ENCODE measurements at places on chromosomes 5 and 9.

DNA sequence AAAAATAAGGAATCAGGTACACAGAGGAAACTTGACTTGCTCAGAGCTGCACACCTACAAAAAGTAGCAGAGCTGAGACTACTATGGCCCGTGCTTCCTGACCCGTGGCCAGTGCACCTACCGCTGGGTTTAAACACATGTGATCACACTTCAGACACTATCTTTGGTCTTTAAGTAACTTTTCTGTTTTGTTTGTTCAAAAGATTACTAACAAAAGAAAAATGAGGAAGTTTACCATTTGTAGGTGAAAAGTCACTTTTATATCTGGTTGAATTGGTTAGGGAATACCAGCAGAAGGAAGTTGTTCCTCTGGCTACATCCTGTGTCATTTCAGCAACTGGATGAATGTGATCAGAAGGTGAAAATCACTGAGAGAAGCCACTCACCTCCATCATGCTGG is 6.5 kb upstream of the SYK start:
- DNase-seq: no peak

- DNase-seq: no peak
Observed at GRCh38 chr5:179240561-179240960, 104.7 kb downstream of the ADAMTS2 start.

DNA sequence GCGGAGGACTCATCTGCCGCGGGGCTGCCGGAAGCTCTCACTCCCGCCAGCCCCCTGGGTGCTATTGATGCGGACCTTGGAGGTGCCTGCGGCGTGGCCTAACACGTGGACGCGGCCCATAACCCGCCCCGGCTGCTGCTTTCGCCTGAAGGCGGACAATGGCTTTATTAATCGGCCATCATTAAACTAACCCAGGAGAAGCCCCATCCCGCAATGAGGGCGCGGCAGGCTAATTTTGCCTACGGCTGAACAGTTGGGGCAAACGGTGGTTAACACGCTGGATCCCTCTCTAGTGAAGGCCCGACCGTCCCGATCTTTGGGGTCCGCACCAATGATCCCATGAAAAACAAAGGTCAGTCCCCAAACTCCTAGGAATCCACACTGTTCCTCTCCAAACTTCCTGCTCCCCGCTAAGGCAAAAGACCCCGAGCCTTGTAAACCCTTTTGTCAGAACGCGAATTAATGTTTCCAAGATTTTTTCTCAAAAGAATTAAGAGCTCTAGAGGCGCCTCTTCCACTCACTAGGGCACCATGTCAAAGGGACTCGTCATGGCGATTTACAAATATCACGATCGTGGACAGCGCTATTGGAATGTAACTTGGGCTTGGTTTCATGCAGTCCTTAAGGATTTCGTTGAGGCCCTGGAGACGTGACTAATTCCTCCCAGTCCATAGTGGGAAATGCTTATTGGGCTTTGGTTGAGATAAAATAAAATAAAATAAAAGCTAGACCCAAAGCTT is 193.1 kb downstream of the MEF2C start:
- no peak for DNase-seq

GRCh38 chr5:2017540-2018389 is 135.0 kb upstream of the IRX4 start:
- DNase-seq: peak; percentile 22

GRCh38 chr9:89657765-89658164 is 53.0 kb downstream of the GADD45G start:
- DNase-seq: no peak

DNA sequence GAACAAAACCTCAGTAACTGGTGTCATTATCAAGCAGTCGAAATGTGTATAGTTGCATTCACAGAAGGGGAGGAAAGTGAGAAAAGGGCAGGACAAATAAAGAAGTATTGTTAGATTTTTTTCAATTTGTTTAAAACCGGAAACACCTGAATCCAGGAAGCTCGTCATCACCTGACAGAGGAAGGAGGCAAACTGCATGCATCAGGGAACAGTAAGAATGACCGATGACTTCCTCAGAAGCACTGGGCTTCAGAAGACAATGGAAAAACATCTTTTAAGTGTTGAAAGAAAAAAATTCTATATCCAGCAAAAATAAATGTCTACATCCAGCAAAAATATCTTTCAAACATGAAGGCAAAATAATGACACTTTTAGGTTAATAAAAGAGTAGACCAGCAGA is 29.5 kb downstream of the PLEKHG4B start:
- DNase-seq: no peak

GRCh38 chr5:34053571-34054399 is 10.8 kb upstream of the C1QTNF3 start:
- DNase-seq: no peak

DNA sequence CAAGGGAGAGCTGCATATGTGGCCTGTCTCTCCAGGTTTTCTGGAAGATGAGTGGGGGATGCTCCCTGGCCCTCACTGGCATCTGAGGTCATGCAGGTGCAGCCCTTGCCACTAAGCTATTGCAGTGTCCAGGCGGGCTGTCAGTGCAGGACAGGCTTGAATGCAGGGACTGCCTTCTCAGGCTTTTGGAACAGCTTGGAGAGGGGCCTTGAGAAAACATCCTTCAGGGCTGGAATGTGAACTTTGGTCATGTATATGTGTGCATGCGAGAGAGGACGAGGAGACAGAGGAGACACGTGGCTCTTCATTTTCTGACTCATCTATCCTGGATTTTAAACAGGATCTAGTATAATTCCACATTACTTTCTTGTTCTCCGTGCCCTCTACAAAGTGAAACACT is 90.3 kb downstream of the MACROH2A1 start:
- no peak for DNase-seq

- DNase-seq: no peak
Observed at GRCh38 chr9:121322737-121323448, 47.2 kb downstream of the STOM start.

DNA sequence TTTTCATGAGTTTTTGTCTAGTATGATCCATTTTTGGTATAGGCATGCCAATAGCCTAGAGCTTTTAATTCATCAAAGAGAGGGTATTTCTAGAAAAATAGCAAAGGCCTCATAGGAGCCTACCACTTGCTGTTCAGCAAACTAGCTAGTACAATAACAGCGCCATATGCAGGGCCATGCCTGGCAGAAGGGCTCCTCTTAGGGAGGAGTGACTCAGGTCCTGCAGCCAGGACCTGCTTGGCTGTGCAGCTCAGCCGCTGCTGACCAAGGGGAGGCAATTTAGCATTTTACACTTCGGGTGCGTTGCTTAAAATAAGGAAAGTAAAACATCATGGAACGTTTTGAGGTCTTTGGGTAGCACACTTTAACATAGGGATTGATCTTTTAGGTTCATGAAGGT is 100.6 kb downstream of the TRIO start:
- no peak for DNase-seq

DNA sequence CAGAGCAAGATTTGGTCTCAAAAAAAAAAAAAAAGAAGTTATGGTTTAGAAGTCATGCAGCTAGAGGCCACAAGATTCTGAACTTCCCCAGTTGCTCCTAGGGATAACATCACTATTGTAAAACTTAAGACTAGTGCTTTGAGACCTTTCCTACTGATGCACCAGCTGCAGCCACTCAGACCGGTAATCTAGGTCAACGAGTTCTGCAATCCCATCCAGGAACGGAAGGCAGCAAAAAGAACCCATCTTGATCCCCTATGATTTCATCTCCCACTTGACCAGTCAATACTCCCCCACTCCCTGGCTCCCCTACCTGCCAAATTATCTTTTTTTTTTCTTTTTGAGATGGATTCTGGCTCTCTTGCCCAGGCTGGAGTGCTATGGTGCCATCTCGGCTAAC is 46.9 kb upstream of the TTC39B start:
- DNase-seq: no peak

GRCh38 chr9:94700445-94700844 is 26.1 kb upstream of the AOPEP start:
- no peak for DNase-seq

GRCh38 chr9:71249729-71250317 is 128.4 kb upstream of the TRPM3 start:
- no peak for DNase-seq

DNA sequence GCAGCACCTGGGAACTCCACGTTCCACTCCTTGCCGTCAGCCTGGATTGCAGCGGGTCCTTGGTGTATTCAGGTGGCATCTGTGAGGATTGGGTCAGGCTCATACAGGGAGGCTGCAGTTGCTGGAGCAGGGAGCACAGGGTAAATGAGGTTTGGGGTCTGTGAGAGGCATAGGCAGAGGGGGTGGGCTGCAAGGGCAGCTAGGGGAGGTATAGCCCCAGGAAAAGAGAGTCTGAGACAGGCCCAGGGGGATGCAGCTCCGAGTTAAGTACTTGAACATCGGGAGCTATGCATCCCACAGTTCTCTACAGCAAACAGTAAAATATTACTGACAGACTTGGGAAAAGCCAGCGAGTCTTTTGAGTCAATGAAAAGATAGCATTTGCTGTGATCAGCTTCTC is 101.6 kb downstream of the TRIO start:
- no peak for DNase-seq

- DNase-seq: no peak
Observed at GRCh38 chr9:94922098-94922607, 195.7 kb downstream of the AOPEP start.

DNA sequence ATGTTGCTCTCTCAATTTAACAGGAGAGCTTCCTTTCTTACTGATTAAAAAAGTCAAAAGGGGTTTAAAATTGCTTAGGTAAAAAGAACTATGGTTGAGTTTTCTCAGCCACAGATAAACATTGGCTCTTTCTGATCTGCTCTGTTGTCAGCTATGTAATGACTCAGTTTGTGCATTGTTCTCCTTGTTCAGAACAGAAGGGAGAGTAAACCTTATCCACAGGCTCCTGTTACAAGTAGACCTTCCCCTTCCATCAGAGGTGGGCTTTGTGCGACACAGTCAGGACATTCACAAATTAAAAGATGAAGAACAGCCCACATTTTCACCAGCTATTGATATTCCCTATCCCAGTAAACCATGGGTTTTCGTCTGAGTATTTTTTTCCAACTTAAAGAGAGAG is 236.3 kb upstream of the SEMA6A start:
- no peak for DNase-seq

DNA sequence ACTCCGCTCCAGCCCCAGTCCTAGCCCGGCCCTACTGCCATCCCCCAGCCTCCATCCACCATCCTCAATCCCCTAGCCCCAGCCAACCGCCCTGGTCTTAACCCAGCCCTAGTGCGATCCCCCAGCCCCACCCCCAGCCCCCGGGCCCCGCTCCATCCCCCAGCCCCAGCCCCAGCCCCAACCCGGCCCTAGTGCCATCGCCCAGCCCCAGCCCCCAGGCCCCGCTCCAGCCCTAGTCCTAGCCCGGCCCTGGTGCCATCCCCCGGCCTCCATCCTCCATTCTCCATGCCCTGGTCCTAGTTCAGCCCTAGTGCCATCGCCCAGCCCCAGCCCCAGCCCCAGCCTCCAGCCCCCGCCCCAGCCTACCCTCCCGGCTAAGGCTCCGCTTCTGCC is 398 bp downstream of the TOR1A start:
- DNase-seq: no peak

GRCh38 chr9:31146485-31147166 is 1237.8 kb upstream of the ACO1 start:
- no peak for DNase-seq

DNA sequence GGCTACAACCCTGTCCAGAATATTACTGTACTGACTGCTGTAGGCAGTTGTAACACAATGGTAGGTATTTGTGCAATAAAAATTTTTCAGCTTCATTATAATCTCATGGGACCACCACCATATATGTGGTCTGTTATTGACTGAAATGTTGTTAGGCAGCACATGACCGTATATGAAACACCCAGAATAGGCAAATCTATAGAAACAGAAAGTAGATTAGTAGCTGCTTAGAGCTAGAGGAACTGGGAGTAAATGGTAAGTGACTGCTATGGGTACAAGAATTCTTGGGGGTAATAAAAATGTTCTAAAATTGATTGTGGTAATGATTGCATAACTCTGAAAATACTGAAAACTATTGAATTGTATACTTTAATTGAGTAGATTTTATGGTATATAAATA is 185.7 kb downstream of the ESM1 start:
- DNase-seq: no peak

- no peak for DNase-seq
Observed at GRCh38 chr9:36078051-36078450, 41.3 kb downstream of the RECK start.

DNA sequence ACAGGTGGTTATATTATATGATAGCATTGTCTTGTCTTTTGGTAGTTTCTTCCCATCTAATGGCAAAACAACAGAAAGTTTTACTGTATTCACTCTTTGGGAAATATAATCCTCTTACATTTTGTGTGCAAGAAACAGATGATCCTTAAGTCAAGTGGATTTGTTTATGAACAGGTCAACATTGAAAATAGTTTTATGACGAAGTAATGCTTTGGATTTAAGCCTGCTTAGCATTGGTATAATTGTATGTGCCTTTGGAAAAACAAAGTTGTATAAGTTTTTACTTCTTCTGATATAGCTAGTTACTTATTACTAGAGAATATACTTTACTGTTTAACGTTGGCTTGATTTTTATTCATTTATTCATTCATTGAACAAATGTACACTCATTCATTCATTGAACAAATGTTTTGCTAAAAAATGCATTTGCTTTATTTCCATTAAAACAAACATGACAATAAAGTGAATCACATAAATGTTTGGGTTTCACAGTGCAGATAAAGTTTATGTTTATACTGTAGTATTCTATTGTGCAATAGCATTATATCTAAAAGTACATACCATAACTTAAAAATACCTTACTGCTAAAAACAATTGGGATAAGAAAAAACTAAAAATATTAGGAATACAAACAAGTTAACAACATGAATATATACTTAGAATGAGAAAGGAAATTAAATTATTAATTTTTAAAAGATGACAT is 12.3 kb downstream of the SGCD start:
- no peak for DNase-seq

DNA sequence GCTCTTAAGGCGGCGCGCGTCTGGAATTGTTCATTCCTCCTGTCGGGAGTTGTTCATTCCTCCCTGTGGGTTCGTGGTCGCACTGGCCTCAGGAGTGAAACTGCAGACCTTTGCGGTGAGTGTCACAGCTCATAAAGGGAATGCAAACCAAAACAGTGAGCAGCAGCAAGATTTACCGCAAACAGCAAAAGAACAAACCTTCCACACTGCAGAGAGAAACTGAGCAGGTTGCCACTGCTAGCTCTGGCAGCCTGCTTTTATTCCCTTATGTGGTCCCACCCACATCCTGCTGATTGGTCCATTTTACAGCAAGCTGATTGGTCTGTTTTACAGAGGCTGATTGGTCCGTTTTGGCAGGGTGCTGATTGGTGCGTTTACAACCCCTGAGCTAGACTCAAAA is 1365.3 kb upstream of the WWC1 start:
- no peak for DNase-seq

DNA sequence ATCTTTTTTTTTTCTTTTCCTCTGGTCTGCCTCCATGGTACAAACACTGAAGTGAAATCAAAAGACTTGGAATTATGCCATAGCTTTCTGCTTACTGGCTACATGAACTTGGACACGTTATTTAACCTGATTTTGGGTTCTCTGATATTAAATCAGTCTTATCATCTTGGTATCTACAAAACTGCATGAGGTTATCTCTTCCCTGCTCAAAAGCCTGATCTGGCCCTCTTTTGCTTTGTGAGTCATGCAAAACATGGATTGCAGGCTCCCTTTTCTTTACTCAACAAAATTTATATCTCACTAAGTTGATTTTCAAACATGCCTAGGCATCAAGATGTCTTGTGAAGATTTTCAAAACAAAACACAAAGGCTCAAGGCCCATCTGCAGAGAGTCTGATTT is 45.9 kb upstream of the FST start:
- no peak for DNase-seq
